ENCODE measurements at places on chromosomes 4 and X.
A peak's percentile ranks its signal among the peaks of the same experiment; 100 is the strongest.

GRCh38 chrX:116732214-116732613 is 269.4 kb upstream of the CT83 start:
- no peak for DNase-seq

GRCh38 chr4:165464813-165465381 is 86.1 kb downstream of the CPE start:
- DNase-seq: peak; percentile 56

GRCh38 chrX:136268051-136269048 is 17.1 kb upstream of the MAP7D3 start:
- DNase-seq: peak; percentile 21

GRCh38 chr4:104489731-104490095 is 5.0 kb downstream of the CXXC4 start:
- DNase-seq: no peak

DNA sequence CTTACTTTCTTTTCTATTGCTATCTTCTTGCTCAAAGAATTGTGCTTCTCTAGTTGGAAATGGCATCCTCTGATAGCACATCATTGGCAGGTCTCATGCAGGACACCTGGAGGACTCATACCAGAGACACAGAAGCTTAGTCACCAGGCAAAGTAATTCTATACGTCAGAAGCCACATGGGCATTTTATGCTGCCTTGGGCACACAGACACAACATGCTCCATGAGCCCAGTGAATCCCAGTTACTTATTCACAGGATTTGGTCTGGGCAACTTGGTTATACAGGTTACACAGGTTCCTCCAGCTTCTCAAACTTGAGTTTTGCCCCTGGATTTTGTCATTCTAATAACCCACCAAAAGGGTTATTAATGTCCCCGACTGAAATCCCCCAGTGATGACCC is 7.1 kb downstream of the RASSF6 start:
- no peak for DNase-seq

DNA sequence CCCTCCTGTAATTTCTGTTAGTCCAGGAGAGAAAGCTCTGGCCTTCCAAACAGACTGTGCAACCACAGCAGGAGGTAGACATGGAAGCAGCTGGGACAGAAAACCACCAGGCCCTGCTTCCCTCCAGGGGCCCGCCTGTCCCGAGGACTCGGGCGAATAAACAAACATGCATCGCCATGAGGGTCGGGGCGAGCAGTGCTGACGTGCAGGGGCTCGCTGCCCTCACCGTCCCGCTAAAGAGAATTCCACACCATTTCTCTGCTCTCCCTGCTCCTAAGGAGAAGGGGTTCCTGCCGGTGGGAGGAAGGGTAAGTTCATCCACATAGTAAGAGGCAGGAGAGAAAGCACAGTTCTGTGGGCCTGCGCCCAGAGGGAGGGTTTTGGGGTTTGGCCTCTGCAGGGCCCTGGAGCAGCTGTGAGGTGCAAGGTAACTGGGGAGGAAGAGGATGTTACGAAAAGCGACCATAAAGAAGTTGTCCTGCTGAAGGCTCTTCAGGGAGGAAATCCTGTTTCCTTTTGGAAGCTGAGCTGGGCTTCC is 54.9 kb downstream of the WFS1 start:
- DNase-seq: no peak

Data from NCI-H748 treated with DMSO at 0.1 percent for 48 hours (cell line).